Stimulated activated CD8-positive, alpha-beta memory T cell treated with anti-CD3 and anti-CD28 coated beads, Interleukin-15, amount 100 ng/mL, for 48 hours (primary cell): ENCODE measurements at places on chromosomes 5 and 9.

GRCh38 chr9:133994353-133995011, 2.4 kb upstream of the VAV2 start:
- peak; percentile 60 for DNase-seq

DNA sequence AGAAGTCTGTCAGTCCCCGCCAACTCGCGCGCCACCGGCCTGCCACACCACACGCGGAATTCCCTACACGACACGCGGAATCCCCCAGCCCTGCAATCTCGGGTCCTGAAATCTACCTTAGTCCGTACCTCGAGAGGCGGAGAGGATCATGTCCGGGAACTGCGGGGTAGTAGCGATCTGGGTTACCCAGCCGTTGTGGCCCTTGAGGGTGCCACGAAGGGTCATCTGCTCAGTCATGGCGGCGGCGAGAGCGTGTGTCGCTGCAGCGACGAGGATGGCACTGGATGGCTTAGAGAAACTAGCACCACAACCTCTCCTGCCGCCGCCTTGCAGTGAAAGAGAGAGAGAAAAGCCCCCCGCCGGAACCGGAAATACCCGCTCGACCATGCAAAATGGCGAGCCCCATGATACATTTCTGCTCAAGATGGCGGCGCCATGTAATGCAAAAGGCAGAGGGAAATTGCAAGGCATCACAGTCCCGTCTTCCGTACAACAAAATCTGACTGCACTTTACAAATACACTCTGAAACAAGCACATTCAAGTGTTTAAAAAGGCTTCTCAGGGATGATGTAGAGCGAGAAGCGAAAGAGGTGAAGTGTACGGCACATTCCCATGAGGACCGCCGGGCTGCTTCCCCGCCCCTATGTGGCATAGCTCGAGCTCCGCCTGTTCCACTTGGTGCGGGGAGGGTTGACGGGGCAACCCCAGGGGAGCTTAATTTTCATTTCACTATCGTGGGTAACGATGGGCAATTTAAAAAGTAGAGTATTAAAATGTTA, at the start of gene RACK1:
Gene RACK1 (minus strand): TSS at position 343 of the 780 bp plus-strand sequence. CDS start 106 bp downstream, at position 237.
- peak; percentile 78 for DNase-seq

DNA sequence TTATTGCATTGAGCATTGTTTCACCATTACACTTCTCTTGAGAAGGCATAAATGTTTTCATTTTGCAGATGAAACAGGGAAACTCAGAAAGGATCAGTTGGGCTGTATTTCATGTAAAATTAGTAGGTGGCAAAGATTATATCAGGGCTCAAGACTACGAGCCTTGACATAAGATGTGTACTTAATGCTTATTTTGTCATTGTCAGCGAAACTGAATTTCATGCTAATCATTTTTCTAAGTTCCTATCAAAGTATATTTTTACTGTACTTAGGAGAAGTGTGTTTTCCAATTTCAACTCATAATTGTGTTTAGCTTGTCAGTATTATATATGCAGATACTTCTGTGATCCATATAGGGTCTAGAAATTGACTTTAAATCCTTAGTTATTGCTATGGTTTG, 123.8 kb downstream of the FBXL7 start:
- DNase-seq: no peak

DNA sequence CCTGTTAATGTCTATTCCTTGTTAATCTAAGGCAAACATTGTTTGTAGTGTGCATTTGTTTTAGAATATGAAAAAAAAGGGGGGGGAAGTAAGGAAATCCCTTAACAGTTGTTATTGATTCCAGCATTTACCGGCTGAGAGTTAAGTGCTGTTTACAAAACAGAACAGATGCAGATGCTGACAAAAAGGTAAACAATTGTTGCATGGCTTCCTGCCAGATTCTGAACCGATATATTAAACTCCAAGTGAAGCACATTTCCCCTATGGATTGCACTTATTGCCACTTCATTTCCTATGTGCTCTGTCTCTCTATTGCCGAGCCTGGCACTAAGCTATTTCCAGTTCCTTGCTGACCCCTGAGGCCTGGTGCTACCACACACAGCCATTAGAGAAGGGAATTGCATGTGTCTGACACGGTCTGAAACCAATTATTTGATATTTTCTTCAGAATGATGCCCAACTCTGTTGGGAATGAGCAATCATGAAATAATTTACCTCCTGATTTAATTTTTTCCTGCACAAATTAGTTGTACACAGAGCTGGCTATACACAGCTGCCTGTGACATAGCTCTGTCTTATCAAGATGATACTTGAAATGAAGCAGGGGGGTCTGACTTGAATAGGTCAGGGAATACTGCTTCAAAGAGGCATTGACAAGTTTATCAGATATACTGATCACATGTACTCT, 109.8 kb downstream of the KIAA0825 start:
- no peak for DNase-seq

GRCh38 chr5:142095651-142096330, 12.8 kb upstream of the NDFIP1 start:
- peak; percentile 79 for DNase-seq

DNA sequence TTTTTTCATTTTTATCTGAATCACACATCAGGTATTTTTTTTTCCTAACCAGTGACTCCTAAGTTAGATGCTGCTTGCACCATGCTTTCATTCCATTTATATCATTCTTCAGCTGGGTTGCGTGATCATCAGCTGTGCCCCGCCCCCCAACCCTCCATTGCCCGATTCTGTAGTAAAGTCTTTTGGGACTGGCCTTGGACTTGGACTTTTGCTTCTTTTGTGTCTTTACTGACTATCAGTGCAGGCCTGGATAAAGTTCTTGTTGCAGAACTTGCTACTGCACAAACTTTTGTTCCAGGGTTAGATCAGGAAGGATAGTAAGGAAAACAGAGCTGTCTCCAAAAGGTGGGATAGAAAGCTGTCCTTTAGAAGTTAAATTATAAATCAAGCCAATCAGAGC, 38.5 kb downstream of the SLC22A5 start:
- DNase-seq: no peak

GRCh38 chr5:159095866-159096242, 3.9 kb downstream of the EBF1 start:
- no peak for DNase-seq

- DNase-seq: no peak
These were observed 144.1 kb upstream of the NFIL3 start for GRCh38 chr9:91567642-91568274.

DNA sequence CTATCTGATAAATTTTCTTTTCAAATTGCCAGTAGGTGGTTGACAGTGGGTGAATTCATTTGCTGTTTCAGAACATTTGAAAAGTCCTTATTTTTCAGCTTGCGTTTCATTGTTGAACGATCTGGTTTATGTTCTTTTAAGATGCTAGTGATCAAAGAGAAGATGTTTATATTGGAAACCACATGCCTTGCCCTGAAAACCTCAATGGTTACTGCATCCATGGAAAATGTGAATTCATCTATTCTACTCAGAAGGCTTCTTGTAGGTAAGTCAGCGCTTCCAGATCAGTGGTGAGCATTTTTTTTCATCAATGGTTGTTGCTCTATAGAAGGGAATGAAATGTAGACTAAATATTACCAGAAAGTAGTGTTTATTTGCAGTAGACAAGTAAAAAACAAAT, 16.6 kb upstream of the CAVIN4 start:
- DNase-seq: no peak

- DNase-seq: no peak
These were observed 138.1 kb downstream of the TMEM167A start for GRCh38 chr5:82938901-82939725.

DNA sequence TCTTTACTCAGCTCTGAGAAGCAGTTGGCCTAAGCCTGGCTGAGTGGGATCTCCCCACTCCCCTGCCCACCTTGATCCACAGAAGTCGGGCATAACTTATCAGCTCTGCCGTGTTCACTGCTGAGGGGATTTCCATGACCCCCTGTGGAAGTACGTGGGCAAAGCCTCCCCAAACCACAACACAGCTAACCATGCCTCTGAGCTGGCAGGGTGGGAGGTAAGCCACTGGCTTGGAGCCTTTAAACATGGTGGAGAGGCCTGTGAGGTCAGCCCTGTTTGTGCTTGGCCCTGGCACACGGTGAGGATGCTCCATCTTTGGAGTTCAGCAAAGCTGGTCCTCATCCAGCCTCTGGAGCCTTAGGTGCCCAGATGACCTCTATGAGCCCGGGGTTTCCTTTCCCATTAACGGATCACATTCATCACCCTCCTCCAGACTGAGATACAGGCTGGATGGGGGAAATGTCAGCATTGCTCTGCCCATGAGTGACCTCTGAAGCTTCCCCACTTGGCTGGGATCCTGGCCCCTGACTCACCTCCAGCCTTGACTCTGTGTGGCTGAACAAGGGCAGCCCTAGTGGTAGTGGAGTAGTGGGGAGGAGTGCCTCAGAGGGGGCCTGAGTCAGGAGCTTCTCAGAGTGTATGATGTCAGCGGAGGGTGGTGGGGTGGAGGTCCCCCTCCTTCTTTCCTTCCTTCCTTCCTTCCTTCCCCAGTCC, 6.2 kb downstream of the PDLIM4 start:
- DNase-seq: peak; percentile 36
